GM23338 (cell line): ENCODE measurements at places on chromosomes 2 and 18. TPM values are rescaled to one million over a fixed set of nuclear protein-coding genes. Genes with fewer than 3 reads are reported as not detected.
A peak's percentile ranks its signal among the peaks of the same experiment; 100 is the strongest.

DNA sequence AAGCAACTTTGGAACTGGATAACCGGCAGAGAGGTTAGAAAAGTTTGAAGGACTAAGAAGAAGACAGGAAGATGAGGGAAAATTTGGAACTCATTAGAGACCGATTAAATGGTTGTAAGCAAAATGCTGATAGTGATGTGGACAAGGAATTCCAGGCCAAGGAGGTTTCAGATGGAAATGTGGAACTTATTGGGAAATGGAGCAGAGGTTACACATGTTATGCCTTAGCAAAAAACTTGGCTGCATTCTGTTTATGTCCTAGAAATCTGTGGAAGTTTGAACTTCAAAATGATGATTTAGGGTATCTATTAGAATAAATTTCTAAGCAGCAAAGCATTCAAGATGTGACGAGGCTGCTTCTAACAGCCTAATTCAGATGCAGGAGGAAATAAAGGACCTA is 675.1 kb upstream of the SYT4 start:
- no peak overlapping the region for H3K27ac ChIP-seq
- H3K4me1 ChIP-seq, result no peaks in the 10 kb centered on the region
- no peak for DNase-seq
- no peaks in the 10 kb centered on the region for H3K36me3 ChIP-seq
- H3K4me3 ChIP-seq, result no peak overlapping the region
- no peaks in the 10 kb centered on the region for H3K27me3 ChIP-seq

DNA sequence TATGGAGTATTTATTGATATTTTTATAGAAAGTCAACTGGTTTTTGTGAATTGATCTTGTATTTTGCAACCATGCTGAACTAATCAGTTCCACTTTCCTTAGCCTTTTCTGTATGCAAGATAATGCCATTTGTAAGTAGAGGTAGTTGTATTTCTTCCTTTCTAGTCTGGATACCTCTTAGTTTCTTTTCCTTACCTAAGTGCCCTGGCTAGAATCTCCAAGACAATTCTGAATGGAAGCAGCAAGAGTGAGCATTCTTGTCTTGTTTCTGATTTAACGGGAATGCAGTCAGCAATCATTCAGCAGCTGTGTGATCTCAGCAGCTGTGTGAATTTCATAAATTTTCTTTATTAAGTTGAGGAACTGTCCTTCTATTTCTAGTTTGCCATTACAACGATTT is 73.4 kb downstream of the NRXN1 start:
- H3K27me3 ChIP-seq, result no peaks in the 10 kb centered on the region
- no peak for DNase-seq
- no peaks in the 10 kb centered on the region for H3K36me3 ChIP-seq
- H3K4me3 ChIP-seq, result no peak overlapping the region

GRCh38 chr2:61834893-61835292 is 19.0 kb downstream of the FAM161A start:
- H3K27ac ChIP-seq, result no peak overlapping the region
- no peaks in the 10 kb centered on the region for H3K27me3 ChIP-seq
- DNase-seq, result no peak

- H3K27ac ChIP-seq, result no peak overlapping the region; the same call in 1 of the 2 replicates
- H3K4me1 ChIP-seq, result peaks cover 19% of the 10 kb centered on the region
- DNase-seq, result no peak
- no peaks in the 10 kb centered on the region for H3K36me3 ChIP-seq
- H3K4me3 ChIP-seq, result no peak overlapping the region
Observed at GRCh38 chr18:3283253-3283863, 21.4 kb downstream of the MYL12B start.

DNA sequence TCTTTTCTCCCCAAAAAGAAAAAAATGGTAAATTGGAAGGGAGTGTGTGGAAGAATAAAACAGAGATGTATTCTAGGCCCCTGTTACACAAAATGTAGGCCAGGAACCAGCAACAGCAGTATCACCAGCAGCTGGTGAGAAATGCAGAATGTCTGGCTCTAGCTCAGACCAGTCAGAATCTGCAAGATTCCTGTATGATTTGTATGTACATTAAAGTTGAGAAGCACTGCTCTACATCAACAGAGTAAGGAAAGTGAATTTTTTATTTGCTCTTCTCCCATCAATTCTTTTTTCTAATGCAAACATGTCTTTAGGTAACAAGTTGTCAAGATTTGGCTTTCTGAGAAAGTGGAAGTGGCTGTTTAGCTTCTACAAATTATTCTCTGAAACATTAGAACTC is 235.4 kb upstream of the FANCL start:
- DNase-seq, result no peak
- no peaks in the 10 kb centered on the region for H3K27me3 ChIP-seq
- H3K36me3 ChIP-seq, result no peaks in the 10 kb centered on the region

DNA sequence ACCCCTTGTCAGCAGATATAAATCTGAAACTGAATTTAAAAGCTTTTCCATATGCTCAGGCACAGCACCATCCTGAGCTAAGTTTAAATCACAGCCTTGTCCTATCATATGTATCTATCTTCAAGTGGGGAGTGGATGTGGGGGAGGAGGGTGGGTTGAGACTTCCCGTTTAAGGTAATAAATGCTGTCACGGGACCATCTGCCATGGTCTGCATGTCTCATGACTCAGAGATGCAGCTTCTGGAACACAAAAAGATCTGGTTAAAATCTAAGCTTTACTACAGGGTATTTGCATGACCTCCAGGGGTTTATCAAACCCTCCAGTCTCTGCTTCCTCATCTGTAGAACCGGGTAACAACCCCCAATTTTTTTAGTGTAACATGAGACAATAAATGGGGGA is 377.7 kb upstream of the ST6GAL2 start:
- H3K4me3 ChIP-seq, result no peak overlapping the region
- H3K4me1 ChIP-seq, result peaks cover 12% of the 10 kb centered on the region; the same call in 1 of the 2 replicates
- no peaks in the 10 kb centered on the region for H3K27me3 ChIP-seq
- H3K27ac ChIP-seq, result no peak overlapping the region
- no peak for DNase-seq

- H3K4me1 ChIP-seq, result no peaks in the 10 kb centered on the region
- no peak overlapping the region for H3K27ac ChIP-seq
- H3K4me3 ChIP-seq, result no peak overlapping the region
- H3K27me3 ChIP-seq, result no peaks in the 10 kb centered on the region
- H3K36me3 ChIP-seq, result no peaks in the 10 kb centered on the region
- DNase-seq, result peak; percentile 14
Observed at GRCh38 chr2:199100326-199101110, 357.2 kb downstream of the SATB2 start.

- DNase-seq, result no peak
- H3K27ac ChIP-seq, result 0 out of 2 replicates have a peak overlapping the region, but pooled peaks have one; percentile 63
- no peaks in the 10 kb centered on the region for H3K4me1 ChIP-seq
- peaks cover 21% of the 10 kb centered on the region; the same call in 1 of the 2 replicates for H3K36me3 ChIP-seq
- no peaks in the 10 kb centered on the region for H3K27me3 ChIP-seq
- H3K4me3 ChIP-seq, result no peak overlapping the region
Observed at GRCh38 chr2:203279288-203279687, 40.5 kb downstream of the CYP20A1 start.

- H3K4me3 ChIP-seq, result no peak overlapping the region
- H3K4me1 ChIP-seq, result peaks cover 15% of the 10 kb centered on the region
- no peaks in the 10 kb centered on the region for H3K27me3 ChIP-seq
Observed at GRCh38 chr2:30293303-30293921, 62.1 kb downstream of the LBH start.

- H3K4me1 ChIP-seq, result no peaks in the 10 kb centered on the region
- no peak overlapping the region for H3K4me3 ChIP-seq
- DNase-seq, result no peak
- no peaks in the 10 kb centered on the region for H3K27me3 ChIP-seq
- no peaks in the 10 kb centered on the region for H3K36me3 ChIP-seq
- no peak overlapping the region for H3K27ac ChIP-seq
Observed at GRCh38 chr18:6199777-6200176, 214.9 kb downstream of the L3MBTL4 start.

DNA sequence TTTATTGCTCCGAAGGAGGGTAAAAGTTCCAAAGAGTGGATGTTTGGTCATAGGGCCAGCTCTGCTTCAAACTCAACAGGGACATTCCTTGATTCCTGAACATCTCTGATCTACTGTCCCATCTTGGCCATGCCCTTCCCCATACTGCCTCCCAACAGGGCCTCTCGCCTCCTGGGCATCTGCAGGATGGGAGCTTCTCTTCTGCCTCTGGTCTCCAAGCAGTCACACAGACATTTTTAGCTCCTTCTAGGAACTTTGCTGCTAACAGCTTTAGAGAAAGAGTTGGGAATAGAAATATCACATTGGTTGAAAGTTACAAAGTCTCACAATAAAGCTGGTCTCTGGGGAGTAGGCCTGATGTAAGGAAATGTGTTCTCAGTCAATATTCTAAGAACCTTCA is 9.4 kb upstream of the DGUOK start:
- peaks cover 4% of the 10 kb centered on the region; the same call in 1 of the 2 replicates for H3K4me1 ChIP-seq
- H3K4me3 ChIP-seq, result no peak overlapping the region
- no peaks in the 10 kb centered on the region for H3K36me3 ChIP-seq
- no peak overlapping the region for H3K27ac ChIP-seq

GRCh38 chr2:231646476-231646875 is 53.8 kb downstream of the TEX44 start:
- no peaks in the 10 kb centered on the region for H3K27me3 ChIP-seq
- peaks cover 10% of the 10 kb centered on the region for H3K4me1 ChIP-seq
- DNase-seq, result peak; percentile 29

- no peak overlapping the region for H3K27ac ChIP-seq
- no peak for DNase-seq
- no peaks in the 10 kb centered on the region for H3K4me1 ChIP-seq
- H3K4me3 ChIP-seq, result no peak overlapping the region
- no peaks in the 10 kb centered on the region for H3K27me3 ChIP-seq
Observed at GRCh38 chr2:607172-607571, 70.0 kb downstream of the TMEM18 start.

GRCh38 chr18:5726011-5726410 is 169.3 kb downstream of the TMEM200C start:
- no peaks in the 10 kb centered on the region for H3K27me3 ChIP-seq
- DNase-seq, result no peak
- no peak overlapping the region for H3K27ac ChIP-seq
- no peaks in the 10 kb centered on the region for H3K36me3 ChIP-seq

DNA sequence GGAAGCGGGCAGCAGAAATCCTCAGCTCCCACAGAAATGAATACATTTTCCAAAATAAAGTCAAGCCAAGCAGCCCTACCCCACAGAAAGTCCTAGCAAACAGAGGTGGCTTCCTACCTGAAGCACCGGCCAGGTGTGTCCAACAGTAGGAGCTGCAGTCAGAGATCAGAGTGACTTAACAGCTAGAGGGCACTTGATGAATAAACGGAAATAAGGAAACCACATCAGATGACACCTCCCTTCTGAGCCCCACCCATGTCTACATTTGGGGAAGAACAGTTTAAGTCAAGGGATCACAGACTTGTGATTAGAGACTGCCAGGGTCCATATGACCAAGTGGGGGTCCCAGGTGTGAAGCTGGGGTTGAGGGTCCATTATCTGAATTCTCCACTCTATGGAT is at the start of gene CXCR1:
CXCR1 (minus strand) TSS at position 172 of the 400 bp plus-strand sequence. CDS start 1,751 bp downstream, outside the sequence.
- no peaks in the 10 kb centered on the region for H3K36me3 ChIP-seq
- no peaks in the 10 kb centered on the region for H3K27me3 ChIP-seq
- no peak for DNase-seq
- no peak within 1 kb of the TSS for H3K4me3 ChIP-seq
- no peak within 1 kb of the TSS for H3K27ac ChIP-seq
- peaks cover 10% of the 10 kb centered on the region for H3K4me1 ChIP-seq

GRCh38 chr2:25256488-25256875 is 85.2 kb downstream of the DNMT3A start:
- no peaks in the 10 kb centered on the region for H3K36me3 ChIP-seq
- no peak overlapping the region for H3K4me3 ChIP-seq
- DNase-seq, result no peak
- H3K27me3 ChIP-seq, result no peaks in the 10 kb centered on the region
- no peak overlapping the region for H3K27ac ChIP-seq

DNA sequence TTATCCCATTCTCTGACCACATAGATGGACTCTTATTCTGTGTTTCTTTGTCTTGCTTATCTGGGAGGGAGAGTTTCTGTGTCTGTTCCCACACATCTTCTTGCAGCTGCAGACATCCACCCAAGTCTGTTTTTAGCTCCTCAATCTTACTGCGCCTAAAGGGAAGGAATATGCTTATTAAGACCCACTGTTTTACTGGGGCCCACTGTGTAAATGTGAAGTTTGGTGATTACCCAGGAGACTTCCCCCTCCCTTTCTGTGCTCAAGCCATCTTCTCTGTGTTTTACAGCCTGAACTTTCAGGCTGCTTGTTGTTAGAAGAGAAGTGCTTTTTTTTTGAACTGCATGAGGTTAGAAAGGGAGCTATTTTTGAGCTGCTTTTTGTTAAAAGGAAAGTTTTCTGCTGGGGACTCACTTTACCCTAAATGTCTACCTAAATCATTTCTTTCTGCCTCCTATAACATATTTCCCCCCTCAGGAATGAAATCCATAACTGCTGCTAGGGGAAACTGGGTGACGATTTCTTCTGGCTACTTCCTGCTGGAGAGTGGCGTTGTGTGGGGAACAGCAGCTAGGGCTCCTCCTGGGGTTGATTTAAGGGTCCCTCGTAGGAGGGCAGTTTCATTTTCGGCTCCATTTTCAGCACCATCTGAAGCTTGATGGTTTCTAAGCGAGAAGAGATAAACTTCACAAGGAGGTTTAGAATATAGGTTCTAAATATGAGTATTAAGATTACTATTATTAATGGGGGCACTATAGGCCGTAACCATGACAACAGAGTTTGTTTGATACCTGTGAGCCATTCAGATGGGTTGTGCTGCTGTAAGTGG is 39.5 kb upstream of the GMCL1 start:
- no peaks in the 10 kb centered on the region for H3K36me3 ChIP-seq
- no peaks in the 10 kb centered on the region for H3K27me3 ChIP-seq
- no peak overlapping the region for H3K4me3 ChIP-seq
- H3K4me1 ChIP-seq, result 0 out of 2 replicates have a peak, but pooled peaks cover 5% of the 10 kb centered on the region
- DNase-seq, result peak; percentile 54

- no peaks in the 10 kb centered on the region for H3K36me3 ChIP-seq
- no peak overlapping the region for H3K27ac ChIP-seq
- H3K27me3 ChIP-seq, result no peaks in the 10 kb centered on the region
- H3K4me1 ChIP-seq, result no peaks in the 10 kb centered on the region
- no peak overlapping the region for H3K4me3 ChIP-seq
- no peak for DNase-seq
Observed at GRCh38 chr2:236363711-236364277, 99.6 kb upstream of the ASB18 start.

DNA sequence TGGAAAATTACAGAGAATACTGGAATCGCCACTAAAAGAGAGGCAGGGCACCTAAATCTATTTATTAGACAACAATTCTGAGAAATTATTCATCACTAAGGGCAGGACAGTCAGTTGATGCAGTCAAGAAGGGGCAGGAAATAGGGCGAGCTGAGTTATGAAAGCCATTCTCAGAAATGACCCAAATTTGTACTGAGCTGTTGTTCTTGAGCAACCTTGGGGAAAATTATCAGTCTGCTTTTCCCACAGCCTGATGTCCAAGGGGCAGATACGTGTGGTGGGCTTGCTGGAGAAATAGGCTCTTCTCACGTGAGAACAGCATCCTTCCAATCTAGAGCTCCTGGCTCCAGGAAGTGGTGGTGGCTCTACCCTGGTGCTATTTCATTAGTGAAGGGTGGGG is 38.6 kb downstream of the STON1 start:
- no peaks in the 10 kb centered on the region for H3K27me3 ChIP-seq
- H3K4me3 ChIP-seq, result no peak overlapping the region
- DNase-seq, result no peak

- H3K4me1 ChIP-seq, result peaks cover 38% of the 10 kb centered on the region
- H3K36me3 ChIP-seq, result no peaks in the 10 kb centered on the region
- no peak overlapping the region for H3K4me3 ChIP-seq
- H3K27ac ChIP-seq, result no peak overlapping the region
Observed at GRCh38 chr2:69453475-69454129, 16.4 kb upstream of the NFU1 start.

HADHB gene
- 43.4 and 55.0 TPM in 2 replicates for total RNA-seq

SLC4A5 gene
- total RNA-seq, result 0.24 and 0.89 TPM in 2 replicates

STON1 gene
- 14.4 and 14.9 TPM in 2 replicates for total RNA-seq

LANCL1 gene
- total RNA-seq, result 36.8 and 41.1 TPM in 2 replicates

RNF138 gene
- 89.6 and 134 TPM in 2 replicates for total RNA-seq

BCL11A gene
- total RNA-seq, result 49.2 and 57.5 TPM in 2 replicates

GPR17 gene
- total RNA-seq, result not detected in 2 replicates

CRYGD gene
- 3.0 and 3.4 TPM in 2 replicates for total RNA-seq

SPC25 gene
- 23.4 and 24.7 TPM in 2 replicates for total RNA-seq

UGT1A10 gene
- 0.23 TPM in 1 of 2 replicates, not detected in the other for total RNA-seq

CAVIN2 gene
- total RNA-seq, result 0.07 TPM in 1 of 2 replicates, not detected in the other

CXCR1 gene
- not detected in 2 replicates for total RNA-seq
